Activated effector memory CD4-positive, alpha-beta T cell treated with anti-CD3 and anti-CD28 coated beads, Interleukin-2, amount 50 U/mL, for 16 hours (primary cell): ENCODE measurements at places on chromosomes 2 and 18.

- no peak for DNase-seq
These were observed 857.8 kb downstream of the DCDC2C start for GRCh38 chr2:4561196-4561595.

DNA sequence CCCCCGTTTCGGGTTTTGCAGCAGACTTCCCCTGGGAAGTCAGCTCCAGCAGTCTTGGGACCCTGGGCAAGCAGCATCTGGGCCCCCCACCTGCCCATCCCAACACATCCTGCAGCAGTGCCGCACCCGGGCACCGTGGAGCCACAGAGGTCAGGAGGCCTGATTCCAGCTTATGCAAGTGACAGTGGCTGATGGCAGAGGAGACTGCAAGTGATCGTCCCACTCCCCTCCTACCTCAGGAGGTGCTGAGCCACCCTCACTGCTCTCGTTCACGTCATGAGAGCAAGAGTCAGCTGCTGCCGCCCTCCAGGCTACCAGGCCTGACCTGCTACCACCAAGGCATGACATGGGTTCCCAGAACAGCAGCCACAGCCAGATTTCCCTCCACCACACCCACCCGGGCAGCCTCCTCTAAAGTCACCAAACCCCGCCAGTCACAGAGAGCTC is 18.2 kb downstream of the COX7A2L start:
- DNase-seq = no peak

GRCh38 chr2:148819019-148819585 is 55.9 kb upstream of the KIF5C start:
- no peak for DNase-seq

GRCh38 chr2:66985906-66986305 is 411.2 kb upstream of the ETAA1 start:
- no peak for DNase-seq

- DNase-seq = no peak
These were observed 60.7 kb downstream of the SPATS2L start for GRCh38 chr2:200367155-200367554.
